Stimulated activated CD8-positive, alpha-beta memory T cell treated with anti-CD3 and anti-CD28 coated beads, Interleukin-4, amount 100 ng/mL, for 1 hour (primary cell): ENCODE measurements at places on chromosomes 5 and 9.

DNA sequence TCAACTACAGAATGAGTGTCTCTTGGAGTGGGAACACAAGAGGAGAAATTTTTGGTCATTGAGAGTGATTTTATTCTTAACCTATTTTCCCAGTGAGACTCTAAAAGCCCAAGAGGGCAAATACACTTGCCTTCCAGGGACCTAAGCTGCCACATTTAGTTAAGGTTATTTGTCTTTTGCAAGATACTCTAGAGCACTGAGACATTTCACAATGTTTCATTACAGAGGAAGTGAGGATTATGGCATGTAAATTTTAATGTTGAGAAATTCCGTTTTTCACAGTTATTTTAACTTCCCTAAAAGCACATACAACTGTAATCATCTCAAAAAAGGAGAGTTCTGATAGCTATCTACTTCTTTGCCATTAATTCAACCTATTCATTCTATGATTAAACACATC, 38.7 kb upstream of the RAB3C start:
- DNase-seq, result no peak

DNA sequence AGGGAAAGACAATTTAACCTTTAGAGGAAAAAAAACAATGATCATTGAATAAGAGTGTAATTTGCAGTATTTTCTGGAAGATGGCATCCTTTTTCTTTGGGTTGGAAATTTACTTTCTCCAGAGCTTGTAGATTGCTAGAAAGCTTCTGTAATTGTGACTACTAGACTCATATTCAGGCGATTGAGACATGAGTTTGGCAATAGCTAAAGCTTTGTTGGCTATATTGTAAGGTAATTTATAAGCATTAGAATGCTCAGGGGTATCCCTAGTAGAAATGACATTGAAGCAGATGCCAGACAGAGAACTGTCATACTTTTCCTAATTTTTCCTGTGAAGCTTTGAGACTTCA, 115.3 kb downstream of the UNC13B start:
- no peak for DNase-seq

DNA sequence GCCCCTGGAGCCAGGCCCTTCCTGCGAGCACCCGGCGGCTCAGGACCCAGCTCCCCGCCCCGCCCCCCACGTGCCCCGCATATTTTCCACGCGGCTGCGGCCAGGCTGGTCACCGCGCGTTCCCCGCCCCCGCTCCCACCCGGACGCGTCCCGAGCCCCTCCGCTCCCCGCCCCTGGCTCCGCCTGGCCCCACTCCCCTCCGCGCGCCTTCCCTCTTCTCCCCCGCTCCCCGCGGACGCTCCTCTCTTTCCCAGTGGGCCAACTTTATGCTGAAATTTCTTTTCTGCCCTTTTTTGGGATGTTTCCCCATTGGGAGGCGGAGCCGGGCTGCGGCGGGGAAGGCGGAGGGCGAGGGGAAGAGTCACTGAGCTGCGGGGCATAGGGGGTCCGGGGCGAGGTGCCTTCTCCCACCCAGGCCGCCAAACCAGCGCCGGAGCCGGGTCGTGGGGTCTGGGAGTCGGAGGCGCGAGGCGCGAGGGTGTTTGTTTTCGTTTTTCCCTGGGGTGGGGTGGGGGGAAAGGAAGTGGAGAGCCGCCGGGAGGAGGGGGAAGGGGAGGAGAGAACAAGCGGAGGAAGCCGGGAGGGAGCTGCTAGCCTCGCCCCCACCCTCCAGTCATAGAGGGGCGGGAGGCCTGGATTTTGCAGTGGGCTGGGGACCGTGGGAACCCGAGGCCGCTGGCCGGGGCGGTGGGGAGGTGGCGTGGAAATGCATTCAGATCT, 1.0 kb upstream of the TPM2 start:
- DNase-seq, result peak; percentile 4

GRCh38 chr9:116395699-116396037, 242.1 kb downstream of the PAPPA start:
- DNase-seq, result no peak

DNA sequence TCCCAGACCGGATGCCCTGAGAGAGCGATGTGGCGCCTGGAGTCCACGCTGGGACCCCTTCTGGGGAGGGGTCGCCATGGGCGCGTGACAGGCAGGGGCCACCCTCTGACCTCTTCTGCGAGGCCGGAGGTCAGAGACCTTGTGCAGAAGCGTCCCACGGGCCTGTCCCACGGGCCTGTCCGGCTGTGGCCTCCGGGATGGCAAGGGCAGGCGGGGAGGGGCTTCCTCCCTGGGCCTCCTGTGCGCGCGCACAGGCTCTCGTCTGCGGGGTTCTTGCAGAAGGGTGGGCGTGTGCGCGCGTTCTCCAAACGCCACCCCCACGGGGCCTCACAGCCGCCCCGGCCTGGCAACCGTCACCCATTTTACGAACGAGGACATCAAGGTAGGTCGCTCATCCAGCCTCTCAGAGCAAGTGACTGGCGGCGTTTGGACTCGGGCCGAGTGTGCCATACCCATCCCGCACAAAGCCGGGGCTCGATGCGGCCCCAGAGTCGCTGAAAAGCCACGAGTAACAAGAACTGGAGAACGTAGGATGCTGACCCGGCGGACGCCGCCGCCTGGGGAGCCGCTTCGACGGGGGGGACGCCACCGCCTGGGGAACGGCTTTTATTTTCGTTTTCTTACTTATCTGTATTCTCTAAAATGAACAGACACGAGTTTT, 897 bp downstream of the AHRR start:
- DNase-seq, result no peak
